ENCODE measurements at places on chromosomes 11 and 22.

DNA sequence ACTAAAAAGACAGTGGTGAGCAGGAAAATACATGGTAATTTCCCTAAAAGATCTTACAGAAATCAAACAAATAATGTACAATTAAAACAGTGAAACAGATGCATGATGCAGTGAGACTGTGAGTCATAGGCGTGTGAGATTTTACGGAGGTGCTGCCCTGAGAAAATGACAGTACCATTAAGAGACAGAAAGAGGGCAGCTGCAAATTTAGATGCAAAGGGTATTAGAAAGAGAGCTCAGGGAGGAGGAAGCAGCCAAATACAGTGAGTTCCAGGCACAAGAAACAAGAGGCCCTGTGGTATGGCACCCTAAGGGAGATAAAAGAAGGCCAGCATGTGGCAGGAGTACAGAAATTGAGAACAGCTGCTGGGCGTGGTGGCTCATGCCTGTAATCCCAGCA is 88.5 kb upstream of the FIBIN start:
- no peak for DNase-seq

- no peak for DNase-seq
These were observed 73.9 kb downstream of the BDNF start for GRCh38 chr11:27626269-27626937.

DNA sequence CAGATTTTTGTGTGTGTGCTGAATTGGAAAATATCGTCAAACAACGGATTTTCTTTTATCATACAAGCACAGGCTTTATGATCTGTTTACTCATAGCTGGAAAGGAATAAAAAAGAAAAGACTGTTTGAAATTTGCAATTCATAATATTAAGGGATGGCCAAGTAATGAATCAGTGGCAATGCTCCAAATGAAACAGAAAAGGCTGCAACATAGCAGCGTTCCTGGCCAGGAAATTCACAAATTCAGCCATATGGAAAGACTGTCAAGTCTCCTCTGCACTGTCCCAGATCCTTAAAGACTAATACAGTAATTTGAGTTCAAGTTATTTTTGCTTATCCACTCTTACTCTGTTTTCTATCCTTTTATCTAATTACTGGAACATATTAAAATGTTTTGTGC is 98.2 kb downstream of the MSANTD4 start:
- no peak for DNase-seq

DNA sequence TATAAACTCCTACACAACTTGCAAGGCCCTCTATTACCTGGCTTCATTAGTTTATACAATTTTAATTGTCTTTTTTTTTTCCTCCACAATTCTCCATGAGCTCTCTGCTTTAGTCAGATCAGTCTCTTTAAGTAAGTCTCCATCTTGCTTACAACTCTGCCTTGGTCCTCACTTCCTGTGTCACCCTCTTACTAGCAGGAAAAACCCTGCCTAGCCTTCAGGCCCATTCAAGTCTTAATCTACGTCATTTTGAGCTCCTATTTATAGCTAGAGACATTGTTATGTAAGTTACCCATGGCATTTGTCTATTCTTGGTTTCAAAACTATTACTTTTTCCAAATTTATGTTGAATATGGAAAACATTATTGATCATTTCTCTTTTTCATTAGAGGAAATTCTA is 177.4 kb downstream of the SBF2 start:
- no peak for DNase-seq

GRCh38 chr11:44923806-44924205 is 26.9 kb downstream of the TP53I11 start:
- no peak for DNase-seq

GRCh38 chr22:24809331-24809730 is 3.3 kb downstream of the SGSM1 start:
- no peak for DNase-seq

DNA sequence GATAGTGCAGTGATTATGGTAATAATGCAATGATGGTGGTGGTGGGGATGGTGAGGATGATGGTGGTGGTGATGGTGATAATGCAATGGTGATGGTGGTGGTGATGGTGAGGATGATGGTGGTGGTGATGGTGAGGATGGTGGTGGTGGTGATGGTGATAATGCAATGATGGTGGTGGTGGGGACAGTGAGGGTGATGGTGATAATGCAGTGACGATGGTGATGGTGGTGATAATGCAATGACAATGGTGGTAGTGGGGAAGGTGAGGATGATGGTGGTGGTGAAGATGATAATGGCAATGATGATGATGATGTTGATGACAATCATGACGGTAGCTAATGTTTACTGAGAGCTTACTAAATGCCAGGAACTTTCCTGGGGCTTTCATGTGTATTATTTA is 79.6 kb upstream of the MYOD1 start:
- DNase-seq, result no peak

GRCh38 chr11:65172600-65172999 is 2.6 kb downstream of the SPDYC start:
- DNase-seq, result no peak

DNA sequence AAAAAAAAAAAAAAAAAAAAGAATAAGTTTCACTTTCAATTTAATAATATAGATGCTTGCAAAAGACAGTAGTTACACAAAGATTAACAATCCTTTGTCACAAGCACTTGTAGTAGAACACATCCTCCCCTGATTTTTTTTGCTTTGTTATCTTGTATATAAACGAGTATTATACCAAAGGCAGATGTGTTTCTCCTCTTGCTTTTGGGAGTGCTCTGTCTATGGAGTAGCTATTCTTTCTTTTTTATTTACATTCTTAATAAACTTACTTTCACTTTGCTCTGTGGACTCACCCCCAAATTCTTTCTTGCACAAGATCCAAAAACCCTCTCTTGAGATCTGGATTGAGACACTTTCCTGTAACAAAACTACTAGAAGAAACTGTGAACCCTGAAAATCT is 3.4 kb upstream of the MRPL16 start:
- no peak for DNase-seq

- no peak for DNase-seq
These were observed 95.7 kb downstream of the STIM1 start for GRCh38 chr11:3950996-3951660.

DNA sequence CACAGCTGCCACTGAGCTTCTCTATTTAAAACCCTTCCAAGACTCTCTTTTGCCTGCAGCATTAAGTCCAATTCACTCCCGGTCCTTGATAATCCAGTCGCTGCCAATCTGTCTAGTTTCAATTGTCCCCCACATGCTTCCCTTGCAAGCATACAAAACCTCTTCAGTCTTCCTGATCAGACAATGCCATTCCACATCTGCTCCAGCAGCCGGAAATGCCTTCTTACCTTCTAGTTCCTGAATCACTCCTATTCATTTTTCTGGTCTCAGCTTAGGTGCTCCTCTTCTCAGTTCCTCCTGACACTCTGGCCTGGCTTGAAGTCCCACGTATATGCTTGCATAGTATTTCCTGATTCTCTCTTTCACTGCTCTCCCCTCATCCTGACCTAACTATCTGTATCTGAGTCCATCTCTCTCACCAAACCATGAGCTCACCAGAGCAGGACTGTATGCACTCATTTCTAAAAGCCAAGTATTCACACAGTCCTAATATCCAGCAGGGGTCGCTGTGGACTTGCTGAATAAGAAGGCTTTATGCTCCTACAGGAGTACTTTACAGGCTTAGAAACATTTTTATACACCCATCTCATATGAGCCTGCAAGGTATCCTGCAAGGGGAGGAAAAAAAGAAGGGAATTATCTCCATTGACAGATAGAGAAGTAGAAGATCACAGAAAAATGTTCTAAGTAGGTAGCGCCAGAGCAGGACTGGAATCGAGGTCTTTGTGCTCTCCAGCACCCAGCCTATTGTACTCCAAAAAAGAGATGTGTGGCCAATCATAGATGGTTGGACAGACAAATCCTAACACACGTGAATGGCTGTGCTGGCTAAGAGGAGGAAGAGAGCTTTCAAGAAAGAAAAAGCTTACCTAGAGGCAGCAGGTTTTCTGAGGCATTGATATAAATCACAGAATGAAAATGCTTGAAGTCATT is 19.2 kb downstream of the XRRA1 start:
- peak; percentile 61 for DNase-seq

DNA sequence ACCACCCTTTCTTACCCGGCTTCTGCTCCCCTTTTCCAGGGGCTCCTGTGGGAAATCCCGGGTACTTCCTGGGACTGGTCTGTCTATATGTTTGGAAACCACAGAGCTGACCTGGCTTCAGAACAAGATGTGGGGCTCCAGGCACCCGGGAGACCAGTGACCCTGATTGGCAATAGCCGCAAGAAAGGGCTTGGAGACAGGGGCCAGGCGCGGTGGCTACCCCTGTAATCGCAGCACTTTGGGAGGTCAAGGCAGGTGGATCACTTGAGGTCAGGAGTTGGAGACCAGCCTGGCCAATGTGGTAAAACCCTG is 3.2 kb upstream of the NEAT1 start:
- no peak for DNase-seq

GRCh38 chr11:118287006-118287405 is 17.5 kb upstream of the CD3E start:
- DNase-seq, result no peak

DNA sequence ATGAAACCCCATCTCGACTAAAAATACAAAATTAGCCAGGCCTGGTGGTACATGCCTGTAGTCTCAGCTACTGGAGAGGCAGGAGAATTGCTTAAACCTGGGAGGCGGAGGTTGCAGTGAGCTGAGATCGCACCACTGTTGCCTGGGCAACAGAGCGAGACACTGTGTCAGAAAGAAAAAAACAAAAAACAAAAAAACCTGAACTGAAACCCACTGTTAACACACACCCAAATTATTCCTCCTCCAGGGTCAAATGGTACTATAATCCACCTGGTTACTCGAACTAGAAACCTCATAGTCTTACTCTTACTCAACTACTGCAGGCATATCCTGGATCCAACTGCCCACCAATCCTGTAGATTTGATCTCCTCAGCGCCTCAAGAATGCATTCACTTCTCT is 35.5 kb downstream of the USP28 start:
- no peak for DNase-seq

GRCh38 chr22:23767303-23767672 is 484 bp downstream of the CHCHD10 start:
- no peak for DNase-seq

DNA sequence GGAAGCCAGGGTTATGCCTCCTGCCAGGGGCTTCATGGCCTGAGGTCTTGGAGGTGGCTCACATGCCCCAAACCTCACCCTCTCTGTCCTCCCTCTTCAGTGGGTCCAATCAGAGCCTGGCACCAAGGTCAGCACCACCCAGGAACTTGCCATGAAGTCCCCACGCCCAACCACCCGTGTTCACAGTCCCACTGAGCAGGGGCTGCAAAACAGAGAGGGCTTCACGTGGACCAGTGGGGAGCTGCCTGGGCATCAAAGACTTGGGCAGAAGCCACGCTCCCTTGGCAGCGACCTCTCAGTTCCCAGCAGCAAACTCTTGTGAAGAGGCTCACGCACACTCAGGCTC is 425.8 kb upstream of the B3GAT1 start:
- no peak for DNase-seq

DNA sequence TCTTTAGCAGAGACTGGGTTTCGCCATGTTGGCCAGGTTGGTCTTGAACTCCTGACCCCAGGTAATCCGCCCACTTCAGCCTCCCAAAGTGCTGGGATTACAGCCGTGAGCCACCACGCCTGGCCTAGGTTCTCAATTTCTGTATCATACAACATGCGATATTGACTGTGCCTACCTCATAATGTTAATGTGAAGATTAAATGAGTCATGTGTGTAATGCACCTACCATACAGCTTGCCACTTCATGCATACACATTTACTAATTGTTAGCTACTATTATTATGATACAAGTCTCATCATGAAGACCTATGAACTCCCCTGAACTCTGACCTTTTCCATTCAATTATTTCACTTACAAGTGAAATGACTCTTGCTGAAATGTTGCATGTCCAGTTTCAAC is 25.7 kb downstream of the AGBL2 start:
- DNase-seq, result no peak

- no peak for DNase-seq
These were observed 34.2 kb upstream of the NECTIN1 start for GRCh38 chr11:119763071-119763728.

DNA sequence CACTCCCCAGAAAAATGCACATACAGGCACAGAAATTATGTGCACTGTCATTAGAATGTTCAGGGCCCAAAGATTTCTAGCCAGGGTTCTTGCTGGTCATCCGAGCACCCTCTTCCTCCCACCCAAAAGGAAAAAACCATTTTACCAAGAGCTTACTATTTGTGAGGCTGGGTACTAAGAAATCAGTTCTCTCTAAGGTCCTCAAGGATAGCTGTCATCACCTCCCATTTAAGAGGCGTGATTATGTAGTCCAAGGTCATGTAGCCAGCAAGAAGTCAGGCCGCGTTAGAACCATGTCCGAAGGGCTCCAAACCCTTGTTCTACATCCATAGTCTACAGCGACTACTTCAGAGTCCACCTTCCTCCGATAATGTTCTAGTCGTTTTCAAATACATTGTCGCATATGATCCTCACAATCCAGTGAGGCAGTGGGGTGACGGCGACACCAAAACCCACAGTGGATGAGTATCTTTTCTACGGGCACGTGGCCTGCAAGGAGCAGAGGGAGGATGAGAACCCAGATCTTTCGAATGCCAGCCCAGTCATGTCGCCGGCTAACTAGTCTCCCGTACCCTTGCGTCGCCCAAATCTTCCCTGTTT is 634 bp downstream of the TIMM8B start:
- DNase-seq, result peak; percentile 22

DNA sequence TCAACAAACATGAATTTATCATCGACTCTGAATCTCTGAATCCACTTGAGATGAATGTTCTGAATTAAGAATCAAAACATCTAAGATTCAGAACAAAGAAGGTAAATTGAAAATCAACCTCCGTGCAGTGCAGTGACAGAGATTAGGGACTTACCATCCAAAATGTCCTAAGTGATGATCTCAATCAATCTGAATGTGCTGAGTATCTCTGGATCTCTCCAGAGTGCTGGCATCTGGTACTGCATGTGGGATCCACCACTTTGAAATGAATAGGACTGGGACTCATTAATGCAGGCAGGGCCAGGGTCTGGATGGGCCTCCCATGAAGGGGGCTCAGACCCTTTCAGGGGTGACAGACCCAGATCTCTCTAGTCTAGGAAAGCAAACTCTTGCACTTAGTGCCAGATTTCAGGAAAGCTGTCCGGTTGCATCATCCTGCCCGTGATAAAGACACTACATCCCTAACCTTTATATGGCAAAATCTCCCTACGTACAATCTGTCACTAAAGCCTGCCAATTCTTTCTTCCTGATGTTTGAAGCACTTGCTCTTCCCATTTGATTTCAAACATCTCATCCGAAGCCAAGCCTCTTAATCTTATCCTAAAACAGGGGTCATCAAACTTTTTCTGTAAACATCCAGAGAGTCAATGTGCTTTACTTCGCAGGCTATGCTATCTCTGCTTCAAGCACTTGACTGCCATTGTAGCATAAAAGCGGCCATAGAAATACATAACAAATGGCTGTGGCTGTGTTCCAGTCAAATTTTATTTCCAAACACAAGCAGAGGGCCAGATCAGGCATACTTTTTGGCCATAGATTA is 263.3 kb downstream of the LARGE1 start:
- DNase-seq, result no peak

DNA sequence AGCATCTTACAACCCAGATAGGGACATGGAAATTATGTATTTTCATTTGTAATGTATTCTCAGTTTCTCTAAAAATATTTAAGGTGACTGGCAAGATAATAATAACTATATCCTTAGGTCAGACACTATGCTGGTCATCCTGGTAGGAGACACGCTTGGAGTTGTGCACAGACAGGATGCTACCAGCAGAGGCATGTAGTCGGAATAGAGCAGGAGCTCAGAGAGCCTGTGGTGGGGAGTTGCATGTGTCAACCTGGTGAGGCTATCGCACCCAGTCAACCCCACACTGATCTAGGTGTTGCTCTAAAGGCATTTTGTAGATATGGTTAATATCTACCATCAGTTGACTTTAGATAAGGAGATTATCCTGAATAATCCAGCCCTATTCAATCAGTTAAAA is 318.5 kb downstream of the MIAT start:
- no peak for DNase-seq
